ENCODE measurements at places on chromosomes 4 and X.

DNA sequence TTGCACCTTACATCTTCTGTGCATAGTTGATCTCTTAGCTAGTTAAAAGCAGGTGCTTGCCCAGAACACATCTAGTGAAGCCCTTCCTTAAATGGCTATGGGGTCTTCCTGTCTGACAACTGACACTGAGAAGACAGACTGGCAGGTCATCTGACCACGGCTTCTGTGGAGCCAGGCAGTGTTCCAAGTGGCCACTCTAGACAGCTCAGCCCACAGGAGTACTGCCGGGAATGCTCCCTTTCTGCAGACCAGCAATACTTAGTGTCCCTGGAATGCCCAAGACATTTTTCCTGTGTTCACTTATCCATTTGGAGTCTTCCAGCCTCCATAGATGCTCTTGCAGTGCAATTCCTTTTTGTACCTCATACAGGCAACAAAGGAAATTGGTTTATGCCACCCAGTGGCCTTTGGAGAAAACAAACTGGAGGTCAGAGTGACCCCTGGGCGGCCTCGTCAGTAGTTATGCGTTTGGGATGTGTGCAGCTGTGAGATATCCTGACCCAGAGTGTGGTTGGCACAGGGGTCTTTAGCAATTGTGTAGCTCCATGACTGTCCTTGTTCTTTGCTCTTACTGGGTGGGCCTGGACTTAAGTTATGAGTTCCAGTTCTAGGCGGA, 335.5 kb downstream of the ARHGAP10 start:
- peak; percentile 18 for DNase-seq

GRCh38 chrX:47817897-47818296, 18.8 kb upstream of the ZNF81 start:
- DNase-seq: no peak

GRCh38 chr4:15992167-15992485, 29.2 kb upstream of the FGFBP2 start:
- no peak for DNase-seq

- peak; percentile 56 for DNase-seq
Observed at GRCh38 chrX:154980330-154981115, 42.0 kb downstream of the F8 start.

GRCh38 chr4:67593741-67594175, 35.2 kb downstream of the STAP1 start:
- DNase-seq: peak; percentile 30

- DNase-seq: peak; percentile 75
Observed at GRCh38 chrX:45766981-45767501, 566.4 kb upstream of the DIPK2B start.

DNA sequence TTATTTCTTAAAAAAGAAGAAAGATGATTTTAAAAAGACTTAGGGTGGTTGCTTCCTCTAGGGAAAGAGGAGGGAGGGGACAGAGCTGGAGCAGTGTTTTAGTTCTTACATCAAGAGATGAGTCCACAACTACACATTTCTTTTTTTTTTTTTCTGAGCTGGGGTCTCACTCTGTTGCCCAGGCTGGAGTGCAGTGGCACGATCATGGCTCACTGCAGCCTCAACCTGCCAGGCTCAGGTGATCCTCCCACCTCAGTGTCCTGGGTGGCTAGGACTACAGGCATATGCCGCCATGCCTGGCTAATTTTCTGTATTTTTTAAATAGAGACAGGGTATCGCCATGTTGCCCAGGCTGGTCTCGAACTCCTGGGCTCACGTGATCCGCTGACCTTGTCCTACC, 17.2 kb downstream of the SH3KBP1 start:
- DNase-seq: no peak

DNA sequence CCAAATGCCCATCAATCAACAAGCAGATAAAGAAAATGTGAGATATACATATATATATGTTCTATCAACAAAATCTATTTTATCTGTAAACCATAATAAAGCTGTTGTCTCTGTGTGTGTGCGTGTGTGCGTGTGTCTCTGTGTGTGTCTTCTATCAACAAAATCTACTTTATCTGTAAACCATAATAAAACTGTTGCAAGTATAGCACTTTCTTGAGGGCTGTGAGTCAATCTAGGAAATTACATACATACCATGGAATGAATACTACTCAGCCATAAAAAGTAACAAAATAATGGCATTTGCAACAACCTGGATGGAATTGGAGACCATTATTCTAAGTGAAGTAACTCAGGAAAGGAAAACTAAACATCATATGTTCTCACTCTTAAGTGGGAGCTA, 12.5 kb upstream of the PLK4 start:
- DNase-seq: no peak

DNA sequence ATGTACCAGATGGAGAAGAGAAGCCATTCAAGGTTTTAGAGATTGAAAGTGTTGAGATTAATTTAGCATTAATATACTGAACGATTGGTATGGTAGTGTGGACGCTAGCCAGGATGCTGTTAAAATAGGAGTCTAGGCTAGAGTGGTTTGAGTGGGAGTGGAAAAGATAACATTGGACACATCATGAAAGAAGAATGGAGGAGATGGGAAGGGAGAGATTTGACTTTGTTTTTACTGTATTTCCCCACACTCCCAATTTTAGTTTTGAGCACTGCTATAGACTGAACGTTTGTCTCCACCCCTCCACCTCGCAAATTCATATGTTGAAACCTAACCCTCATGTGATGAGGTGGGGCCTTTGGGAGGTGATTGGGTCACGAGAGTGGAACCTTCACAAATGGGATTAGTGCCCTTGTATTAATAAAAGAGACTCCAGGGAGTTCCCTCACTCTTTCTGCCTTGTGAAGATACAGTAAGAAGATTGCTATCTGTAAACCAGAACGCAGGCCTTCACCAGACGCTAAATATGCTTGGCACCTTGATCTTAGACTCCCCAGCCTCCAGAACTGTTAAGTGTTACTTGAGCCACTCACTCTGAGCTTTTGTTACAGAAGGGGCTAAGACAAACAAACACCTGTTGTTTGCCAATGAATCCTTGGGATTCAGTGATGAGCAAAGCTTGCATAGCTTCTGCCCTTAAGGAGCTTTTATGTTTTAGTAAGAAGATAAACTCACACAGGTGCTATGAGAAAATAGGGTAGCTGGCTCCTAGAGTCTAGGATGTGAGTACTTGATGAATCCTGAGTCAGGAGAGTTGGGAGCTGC, 25.8 kb downstream of the USP9X start:
- DNase-seq: no peak

DNA sequence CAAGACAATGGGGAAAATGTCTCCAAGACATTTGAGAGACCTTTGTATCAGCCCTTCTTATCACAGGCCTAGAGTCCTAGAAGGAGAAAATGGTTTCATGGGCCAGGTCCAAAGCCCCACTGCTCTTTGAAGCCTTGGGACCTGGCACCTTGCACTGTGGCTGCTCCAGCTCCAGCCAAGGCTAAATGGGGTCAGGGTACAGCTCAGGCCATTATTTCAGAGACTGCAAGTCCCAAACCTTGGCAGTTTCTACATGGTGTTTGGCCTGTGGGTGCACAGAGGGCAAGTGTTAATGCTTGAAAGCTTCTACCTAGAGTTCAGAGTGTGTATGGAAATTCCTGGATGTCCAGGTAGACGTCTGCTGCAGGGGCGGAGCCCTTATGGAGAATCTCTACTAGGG, 28.5 kb downstream of the SHROOM3 start:
- DNase-seq: no peak

GRCh38 chr4:18441203-18441590, 419.6 kb upstream of the LCORL start:
- DNase-seq: no peak

DNA sequence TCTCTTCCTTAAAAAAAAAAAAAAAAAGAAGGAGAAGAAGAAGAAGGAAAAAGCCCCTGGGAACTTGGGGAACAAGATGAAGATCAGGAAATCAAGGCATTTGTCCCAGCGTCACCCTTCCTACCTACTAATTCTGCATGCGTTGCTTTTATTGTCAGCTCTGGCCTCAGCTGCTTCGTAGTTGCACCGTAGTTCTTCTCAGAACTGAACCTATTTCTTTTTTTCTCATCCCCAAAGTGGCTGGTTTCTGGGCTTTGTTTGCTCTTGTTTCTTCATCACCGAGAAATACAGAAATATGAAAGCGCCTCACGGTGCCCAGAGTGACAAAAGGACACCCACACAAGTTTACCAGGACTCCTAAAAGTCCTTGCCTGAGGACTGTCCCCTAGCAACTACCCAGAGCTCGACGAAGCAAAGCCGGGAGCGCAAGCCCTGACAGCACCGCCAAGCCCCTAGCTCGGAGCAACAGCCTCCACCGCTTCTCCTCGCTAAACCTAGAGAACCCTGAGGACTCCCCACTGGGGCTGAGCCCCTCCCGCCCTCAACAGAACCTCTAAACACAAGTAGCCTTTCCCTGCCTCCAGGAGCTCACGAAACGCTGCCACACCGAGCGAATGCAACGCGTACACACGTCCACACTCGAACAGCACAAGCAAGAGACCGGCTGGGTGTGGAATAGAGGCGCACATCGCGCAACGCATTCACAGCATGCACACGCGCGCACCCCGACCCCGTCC, 710 bp downstream of the PRKG2 start:
- DNase-seq: peak; percentile 31

GRCh38 chrX:97849951-97850350, 966.2 kb downstream of the RPA4 start:
- DNase-seq: no peak

GRCh38 chr4:184534511-184535391, 60.4 kb upstream of the IRF2 start:
- DNase-seq: peak; percentile 91

- DNase-seq: no peak
Observed at GRCh38 chr4:23878912-23879732, 10.7 kb downstream of the PPARGC1A start.

DNA sequence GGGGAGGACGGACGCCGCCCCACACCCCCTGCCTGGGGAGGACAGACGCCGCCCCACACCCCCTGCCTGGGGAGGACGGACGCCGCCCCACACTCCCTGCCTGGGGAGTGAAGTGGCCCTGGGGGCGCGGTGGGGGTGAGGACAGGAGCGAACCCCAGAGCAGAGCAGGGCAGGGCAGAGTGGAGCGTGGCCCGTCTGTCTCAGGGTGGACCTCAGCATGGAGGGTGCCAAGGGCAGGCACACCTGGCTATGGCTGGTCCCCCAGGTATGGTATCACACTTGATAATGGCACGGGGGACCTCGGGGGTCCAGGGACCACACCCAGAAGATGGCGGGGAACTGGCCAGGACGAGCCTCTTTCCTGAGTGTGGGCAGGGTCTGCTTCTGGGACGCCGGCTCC, 9.6 kb downstream of the LRPAP1 start:
- no peak for DNase-seq

DNA sequence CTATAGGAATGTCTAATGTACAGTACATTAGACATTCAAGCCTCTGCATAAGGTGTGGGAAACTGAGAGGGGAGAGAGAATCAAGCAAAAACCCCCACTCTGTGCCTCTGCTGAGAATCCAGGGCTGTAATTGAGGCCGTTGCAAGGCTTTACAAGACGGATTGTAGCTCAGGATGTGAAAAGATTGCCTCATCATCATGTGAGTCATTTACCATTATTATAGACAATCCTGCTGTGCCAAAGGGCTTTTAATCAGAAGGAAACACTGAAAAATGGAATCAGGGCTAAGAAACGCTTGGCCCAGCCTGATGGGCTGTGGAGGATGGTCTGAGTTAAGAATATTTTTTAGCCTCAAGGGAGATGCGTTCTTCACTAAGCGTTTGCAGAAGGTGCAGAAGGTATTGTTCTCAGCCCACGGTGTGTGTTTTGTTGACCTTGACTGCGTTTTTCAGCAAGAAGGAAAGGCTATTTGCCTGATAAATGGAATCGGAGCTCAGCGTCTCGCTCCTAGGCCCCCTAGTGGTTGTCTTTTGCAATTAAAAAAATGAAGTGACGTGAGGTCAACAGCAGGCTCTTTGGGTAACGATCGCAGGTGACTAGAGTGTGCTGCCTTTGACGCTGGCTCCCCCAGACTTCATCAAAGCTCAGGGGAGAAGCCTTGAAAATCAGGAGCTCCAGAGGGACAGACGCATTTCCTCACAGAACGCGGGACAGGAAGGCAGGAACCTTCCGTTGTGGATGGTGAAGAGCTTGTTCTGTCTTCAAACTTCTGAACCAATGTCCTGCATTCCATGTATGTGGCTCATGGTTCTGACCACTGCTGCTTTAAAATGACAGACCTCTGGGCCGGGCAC, 18.1 kb upstream of the CHRNA9 start:
- peak; percentile 94 for DNase-seq

DNA sequence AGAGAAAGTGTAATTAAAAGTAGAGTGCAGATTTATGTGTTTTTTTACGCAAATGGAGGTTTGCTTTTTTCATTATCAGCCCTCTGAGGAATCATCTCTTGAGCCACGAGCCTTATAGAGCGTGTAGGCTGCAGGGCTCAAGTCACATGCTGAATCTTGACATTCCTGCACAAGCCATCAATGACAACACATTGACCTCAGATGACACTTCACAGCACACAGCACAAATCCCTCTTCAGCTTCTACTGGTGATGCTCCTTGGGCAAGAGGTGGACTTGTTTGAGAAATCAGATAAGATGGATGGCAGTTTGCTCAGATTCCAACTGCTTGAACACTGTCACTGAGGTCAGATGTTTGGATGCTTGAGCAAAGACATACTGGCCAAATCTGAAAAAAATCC, 250.6 kb downstream of the SNCA start:
- DNase-seq: no peak

- no peak for DNase-seq
Observed at GRCh38 chrX:153819384-153820040, 10.8 kb downstream of the PDZD4 start.

DNA sequence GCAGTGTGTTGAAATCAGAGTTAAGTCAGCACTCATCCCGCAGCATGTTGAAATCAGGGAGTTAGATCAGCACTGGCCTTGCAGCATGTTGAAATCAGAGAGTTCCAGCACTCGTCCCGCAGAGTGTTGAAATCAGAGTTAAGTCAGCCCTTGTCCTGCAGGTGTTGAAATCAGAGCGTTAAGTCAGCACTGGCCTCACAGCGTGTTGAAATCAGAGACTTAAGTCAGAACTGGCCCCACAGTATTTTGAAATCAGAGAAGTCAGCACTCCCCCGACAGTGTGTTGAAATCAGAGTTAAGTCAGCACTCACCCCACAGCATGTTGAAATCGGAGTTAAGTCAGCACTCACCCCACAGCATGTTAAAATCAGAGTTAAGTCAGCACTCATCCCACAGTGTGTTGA, 10.9 kb upstream of the UVSSA start:
- DNase-seq: peak; percentile 61

DNA sequence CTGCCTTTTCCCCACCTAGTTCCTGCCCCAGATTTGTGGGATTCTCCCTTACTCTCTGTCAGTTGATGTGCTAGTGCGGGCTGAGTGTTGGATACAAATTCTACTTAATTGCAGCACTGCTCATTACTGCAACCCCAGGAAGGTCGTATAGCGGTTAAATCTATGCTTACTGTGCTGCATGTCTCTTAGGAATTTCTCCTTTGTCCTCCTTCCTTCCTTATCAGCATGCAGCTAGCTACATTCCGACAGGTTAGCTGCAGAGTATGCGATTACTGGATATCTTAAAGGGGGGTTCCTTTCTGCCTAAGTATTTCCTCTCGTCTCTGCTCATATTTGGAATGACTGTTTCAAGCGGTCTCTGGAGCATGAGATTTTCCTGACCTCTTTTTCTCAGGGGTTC, 662.8 kb downstream of the TLL1 start:
- no peak for DNase-seq

DNA sequence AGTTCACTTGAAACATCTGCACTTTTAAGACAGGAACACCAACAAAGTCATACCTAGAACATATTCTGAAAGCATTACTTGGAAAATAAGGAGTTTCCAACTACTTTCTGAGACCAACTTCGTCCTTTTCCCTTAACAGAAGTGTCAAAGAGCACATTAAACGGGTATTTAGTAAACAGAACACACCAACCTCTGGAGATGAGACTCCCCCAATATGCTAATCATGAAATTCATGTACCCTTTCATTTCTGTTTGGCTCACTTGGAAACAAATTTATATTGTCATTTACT, 69.2 kb downstream of the NOCT start:
- DNase-seq: no peak
